NCI-H524 (cell line): ENCODE measurements at places on chromosomes 4 and X.

DNA sequence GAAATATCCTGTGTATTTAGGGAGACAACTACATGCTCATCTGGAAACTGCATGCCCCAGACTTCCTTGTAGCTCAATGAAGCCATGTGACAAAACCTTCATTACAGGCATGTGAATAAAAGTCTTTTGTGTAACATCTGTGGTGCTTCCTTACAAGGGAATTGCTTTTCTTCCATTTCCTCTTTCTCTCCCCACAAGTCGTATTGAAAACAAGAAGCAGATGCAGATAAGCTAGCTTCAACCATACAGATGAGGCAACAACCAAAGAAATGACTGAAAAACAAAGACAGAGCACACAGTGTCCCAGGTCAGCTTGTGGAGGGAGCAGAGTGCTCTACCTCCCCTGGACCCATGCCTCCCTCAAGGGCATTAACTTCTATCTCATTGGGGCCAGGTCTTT lies 115.8 kb upstream of the INPP4B start:
- no peak for DNase-seq

- peak; percentile 17 for DNase-seq
These were observed 58.8 kb upstream of the ATP6AP2 start for GRCh38 chrX:40521868-40522450.

- DNase-seq = no peak
These were observed 35.3 kb downstream of the NBDY start for GRCh38 chrX:56764153-56764974.

DNA sequence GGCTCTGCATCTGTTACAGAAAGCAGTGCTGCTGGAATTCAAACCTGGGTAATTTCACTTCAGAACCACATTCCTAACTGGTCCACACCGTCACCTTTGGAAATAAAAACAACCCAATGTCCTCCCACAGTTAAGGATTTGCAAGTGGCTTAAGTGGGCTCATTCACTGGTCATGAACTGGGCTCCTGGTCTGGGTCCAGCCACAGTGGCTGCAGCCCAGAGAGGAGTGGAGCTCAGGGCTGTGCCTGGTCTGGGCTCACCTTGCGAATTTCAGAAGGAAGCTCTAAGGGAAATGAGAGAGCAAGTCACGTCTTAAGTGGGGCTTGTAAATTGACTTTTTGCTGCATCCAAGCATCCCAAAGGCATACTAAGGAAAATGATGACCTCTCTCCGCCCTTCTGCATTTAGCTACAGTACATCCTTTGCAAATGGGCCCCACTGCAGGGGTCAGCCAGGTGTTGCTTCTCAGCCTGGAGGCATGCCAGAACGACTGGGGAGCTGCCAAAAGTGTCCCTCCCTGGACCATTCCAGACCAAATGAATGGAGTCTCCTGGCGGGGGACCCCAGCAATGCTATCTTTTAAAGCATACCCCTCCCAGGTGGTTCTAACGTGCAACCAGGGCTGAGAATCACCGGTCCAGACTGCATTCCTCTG lies 25.6 kb upstream of the CRMP1 start:
- no peak for DNase-seq

DNA sequence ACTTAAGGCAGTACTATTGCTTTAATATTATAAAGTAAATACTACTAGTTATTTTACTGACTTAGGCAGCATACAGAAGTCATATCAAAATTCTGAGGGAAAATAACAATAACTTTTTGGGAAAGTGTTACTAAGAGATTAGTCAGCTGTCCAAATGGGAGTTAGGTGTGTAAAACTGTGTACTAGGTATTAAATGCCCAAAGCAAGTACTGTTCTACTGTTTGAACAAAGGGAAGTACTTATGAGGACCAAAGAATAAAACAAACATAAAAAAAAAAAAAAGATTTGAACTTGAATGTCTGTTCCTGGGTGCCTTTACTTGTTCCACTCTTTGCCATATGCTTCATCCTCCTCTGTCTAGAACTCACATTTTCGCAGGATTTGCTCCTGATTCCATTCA lies 174.4 kb downstream of the MSL3 start:
- no peak for DNase-seq

- no peak for DNase-seq
These were observed 103.3 kb upstream of the TLR3 start for GRCh38 chr4:185965426-185966384.
